ENCODE measurements at places on chromosomes 6 and 20.

- no peak for DNase-seq
Measured at GRCh38 chr6:163420289-163420614, 5.7 kb downstream of the QKI start.

DNA sequence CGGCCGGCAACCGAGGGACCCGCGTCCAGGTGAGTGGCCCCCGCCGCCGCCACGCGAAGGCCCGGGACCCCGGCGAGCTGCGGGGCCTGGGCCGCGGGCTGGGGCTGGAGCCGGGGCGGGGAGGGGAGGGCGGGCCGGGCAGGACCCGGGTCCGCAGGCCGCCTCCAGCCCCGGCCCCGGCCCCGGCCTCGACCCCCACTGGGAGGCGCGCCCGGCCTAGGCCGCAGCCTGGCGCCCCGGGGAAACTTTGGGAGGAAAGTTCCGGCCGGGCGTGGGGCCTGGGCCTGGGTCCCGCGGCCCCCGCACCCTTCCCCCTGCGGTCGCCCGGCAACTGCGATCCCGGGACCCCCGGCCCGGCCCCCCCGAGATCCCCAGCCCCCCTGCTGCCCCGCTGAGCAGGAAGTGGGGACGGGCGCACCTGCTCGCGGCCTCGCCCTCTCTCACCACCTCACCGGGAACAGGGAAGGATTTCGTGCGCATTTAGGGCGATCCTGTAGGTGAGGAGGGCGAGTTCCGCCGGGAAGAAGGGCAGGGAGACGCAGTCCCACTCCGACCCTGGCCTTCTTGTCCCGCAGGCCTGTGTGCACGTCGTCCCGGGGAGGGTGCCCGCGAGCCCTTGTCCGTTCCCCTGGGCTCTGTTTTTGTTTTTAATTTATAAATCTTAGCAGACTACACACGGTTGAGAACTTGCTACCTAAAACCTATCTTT is 402 bp downstream of the OSBPL2 start:
- no peak for DNase-seq

DNA sequence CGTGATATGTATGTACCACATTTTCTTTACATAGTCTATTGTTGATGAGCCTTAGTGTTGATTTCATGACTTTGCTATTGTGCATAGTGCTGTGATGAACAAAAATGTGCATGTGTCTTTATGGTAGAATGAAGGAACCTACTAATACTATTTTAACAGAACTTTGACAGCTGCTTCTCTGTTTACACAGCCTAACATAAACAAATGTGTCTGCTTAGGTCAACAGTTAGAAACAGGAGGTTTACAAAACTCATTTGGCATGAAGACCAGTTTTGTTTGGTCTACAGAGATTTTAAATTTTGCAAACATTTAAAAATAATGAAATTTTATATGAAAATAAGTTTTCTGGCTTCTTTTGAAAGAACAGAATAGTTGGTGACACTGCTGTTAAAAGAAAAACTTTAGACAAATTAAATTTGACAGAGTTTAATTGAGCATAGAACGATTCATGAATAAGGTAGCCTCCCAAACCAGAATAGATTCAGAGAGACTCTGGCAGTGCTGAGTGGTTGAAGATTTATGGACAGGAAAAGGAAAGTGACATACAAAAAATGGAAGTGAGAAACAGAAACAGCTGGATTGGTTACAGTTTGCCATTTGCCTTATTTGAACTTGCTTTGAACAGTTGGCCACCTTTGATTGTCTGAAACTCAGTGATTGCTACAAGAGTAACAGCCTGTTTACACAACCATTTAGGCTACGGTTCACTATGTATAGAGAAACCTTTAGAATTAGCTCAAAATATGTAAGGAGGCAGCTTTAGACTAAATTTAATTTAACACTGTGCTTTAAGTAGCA is 715.8 kb upstream of the HS3ST5 start:
- DNase-seq, result no peak

DNA sequence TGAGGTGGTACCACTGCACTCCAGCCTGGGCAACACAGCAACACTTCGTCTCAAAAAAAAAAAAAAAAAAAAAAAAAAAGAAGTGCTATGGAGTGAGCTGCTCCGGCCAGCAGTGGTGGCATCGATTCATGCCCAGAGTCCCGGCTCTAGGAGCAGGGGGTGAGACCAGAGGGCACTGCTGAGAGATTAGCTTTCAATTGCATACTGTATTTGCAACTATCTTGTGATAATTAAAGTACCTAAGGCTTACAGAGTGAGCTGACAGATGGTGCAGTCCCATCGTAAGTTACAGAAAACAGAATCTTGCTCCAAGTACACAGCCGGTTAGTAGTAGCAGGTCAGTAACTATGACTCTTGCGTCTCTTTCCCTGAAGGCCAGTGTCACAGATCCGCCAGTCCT is 31.5 kb downstream of the TMEM14B start:
- no peak for DNase-seq

DNA sequence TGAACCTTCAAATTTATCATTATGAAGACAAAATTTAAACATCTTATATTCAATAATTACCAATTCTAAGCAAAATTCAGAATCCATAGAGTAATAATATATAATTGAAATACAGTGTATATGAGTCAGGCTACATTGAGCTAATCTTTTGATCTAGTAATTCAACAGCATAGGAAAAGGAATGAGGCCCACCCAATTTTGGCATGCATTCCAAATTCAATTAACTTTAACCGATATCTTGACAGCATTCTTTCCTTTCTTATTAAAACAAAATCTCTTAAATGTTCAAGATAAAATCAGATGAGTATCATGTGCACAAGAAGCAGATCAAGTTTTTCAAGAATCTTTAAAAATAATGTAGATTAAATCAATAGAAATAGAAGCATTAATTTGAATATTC is 132.9 kb upstream of the QKI start:
- no peak for DNase-seq

DNA sequence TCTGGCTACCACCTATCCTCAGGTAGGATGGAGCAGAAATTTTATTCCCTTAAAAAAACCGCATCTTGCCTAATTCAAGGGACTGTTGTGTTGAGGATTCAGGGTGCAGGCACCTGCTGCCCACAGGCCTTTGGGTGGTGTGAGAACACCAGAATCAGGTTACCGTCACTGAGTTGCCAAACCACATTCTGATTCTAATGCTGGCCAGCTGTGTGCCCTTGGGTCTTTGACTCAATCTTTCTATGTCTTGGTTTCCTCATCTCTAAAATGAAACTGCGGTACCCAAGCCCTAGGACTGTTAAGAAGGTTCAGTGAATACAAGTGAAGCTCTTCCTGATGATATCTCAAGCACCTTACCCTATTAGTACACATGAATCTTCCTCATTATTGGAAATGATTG is 827.3 kb downstream of the DHX35 start:
- DNase-seq, result no peak

GRCh38 chr20:10705801-10706459 is 32.1 kb upstream of the JAG1 start:
- DNase-seq, result no peak

GRCh38 chr6:161396539-161396938 is 122.7 kb upstream of the AGPAT4 start:
- no peak for DNase-seq

- DNase-seq, result no peak
Measured at GRCh38 chr6:122714059-122714458, 65.5 kb upstream of the FABP7 start.

GRCh38 chr6:167756597-167756996 is 70.1 kb upstream of the AFDN start:
- DNase-seq, result no peak

DNA sequence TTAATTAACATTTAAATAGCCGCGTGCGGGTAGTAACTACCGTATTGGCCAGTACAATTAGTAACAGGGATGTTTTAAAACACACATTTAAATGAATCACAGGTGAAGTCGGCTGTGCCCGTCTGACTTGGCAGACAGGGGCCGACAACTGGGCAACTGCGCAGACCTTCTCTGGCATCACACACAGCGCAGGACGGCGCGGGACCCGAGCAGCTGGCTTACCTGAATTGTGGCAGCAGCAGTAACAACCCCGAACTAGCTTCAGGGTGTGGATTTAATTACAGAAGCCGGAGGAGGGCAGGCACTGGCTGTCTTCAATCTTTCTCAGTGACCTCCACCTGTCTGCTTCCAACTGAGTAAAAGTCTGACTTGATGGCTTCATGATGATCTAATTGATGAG is 91.7 kb downstream of the DACT2 start:
- DNase-seq, result no peak

DNA sequence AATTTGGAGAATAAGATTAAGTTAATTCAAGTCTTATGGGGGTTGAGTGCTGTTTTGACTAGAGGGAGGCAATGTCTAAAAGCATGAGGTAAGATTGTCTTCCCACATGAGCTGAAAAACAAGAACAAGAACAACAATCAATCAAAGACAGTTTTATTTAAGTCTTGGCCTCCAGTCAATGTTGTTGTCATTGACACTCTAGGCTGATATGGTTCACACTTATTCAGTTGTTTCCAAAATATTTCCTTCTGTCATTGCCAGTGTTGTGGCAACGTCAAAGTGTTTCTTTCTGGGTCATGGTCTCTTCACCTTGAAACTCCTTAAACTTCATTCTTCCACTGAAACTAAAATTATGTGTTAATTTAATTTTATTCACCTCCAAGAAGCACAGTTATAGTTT is 72.4 kb downstream of the GRIK2 start:
- no peak for DNase-seq

- no peak for DNase-seq
Measured at GRCh38 chr6:98324446-98324845, 509.9 kb upstream of the POU3F2 start.

- no peak for DNase-seq
Measured at GRCh38 chr6:32195902-32196681, 3.6 kb upstream of the GPSM3 start.

DNA sequence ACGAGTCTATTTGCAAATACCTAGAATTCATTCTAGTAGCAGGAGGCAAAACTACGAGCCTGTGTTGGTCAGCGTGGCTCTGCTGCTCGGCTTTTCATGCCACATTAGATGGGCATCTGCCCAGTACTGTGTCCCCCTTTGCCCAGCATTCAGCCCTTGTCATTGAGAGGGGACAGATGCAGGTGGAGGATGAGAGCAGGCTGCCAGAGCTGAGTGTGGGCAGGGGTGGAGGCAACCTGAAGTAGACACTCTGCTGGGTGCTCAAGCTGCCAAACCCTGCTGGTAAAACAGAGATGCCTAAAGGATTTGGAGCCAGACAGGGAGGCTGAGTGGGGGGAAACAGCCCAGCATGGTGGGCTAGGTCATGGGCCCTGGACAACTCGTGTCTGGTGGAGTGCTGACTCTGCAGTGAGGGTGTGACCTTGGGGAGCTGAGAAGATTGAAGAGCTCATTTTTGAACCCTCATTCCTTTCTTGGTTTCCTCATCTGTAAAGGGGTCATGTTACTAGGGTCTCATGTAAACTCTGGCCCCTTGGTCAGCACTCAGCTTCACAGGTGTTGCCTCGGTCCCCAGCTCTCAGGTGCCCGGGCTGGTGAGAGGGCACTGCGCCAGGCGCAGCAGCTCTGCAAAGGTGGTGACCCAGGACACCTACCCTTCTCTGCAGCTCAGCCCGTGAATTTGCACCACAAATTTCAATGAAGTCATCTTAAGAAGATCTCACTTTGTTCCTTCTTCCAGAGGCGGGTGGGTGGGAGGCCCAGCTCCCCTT is 64.2 kb upstream of the BHLHE23 start:
- DNase-seq, result no peak

DNA sequence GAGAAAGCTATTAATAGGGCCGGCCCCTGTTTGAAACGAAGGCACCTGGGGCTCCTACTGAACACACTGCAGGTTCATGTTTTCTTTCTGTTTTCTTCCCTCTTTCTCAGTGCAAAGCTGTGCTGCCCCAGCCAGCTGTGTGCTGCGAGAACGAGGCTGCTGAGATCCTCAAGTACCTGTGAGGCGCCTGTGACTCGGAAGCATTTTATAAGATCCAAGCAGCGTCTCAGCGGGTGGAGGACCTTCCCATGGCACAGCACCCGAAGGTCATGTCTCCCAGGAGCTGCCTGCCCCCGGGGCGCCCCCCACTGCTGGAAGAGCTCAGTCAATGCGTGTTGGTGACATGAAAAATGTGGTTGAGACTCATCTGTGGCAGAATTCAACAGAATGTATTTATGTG is 66.3 kb downstream of the SMOC2 start:
- DNase-seq, result no peak

DNA sequence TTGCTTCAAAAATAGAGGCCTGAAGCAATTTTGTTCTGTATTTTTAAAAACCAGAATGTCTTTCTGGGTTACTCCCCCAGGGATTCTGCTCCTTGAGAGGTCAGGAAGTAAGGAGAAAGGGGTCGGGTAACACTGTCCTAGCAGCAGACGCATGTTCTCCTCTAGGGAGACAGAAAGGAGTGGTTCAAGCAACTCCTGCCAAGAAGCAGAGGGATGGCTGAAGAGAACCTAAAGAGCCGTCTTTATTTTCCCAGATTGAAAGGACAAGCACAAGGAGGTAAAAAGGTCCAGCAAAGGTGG is 58.0 kb upstream of the SLC4A11 start:
- no peak for DNase-seq

DNA sequence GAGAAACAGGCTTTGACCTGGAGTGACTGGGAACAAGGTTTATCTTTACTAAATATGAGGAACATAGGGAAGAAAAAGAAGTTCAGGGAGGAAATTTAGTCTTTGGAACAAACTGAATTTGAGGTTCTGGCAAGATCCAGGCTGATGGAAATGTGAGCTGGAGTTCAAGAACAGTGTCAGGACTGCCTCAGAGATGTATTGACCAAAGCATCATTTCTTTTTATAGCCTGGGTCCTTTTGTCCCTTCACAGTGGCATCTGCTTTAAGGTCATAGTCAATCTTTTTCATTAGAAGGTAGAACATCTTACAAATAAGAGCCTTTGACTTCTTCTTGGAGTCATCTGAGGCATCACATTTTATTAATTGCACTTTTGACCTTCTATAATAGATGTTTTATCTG is 326.5 kb upstream of the QKI start:
- no peak for DNase-seq

- no peak for DNase-seq
Measured at GRCh38 chr20:2578475-2579192, 42.3 kb downstream of the TMC2 start.

GRCh38 chr6:132128424-132128823 is 177.3 kb upstream of the CCN2 start:
- no peak for DNase-seq

DNA sequence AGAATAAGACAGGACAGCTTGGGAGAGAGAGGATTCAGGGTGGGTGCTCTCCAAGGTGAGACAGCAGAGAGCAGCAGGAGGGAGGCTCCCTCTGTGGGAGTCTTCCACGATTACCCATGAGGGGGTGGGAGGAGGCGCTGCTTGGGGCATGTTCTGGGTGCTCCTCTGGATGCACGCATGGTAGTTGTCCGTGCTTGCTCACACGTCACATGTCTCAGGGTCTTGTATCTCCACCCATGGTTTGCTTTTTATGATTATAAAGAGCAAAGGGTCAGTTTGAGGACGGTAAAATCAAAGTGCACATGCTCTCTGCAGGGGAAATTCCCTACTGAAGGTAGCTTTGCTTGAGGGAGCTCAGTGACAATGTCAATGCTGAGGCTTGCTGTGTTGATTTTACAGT is 338.4 kb downstream of the THBS2 start:
- no peak for DNase-seq

- no peak for DNase-seq
Measured at GRCh38 chr6:87572883-87573282, 16.9 kb downstream of the RARS2 start.

- DNase-seq, result no peak
Measured at GRCh38 chr6:4164117-4164442, 28.7 kb upstream of the ECI2 start.
